ENCODE measurements at places on chromosomes 1 and 21.

- DNase-seq, result no peak
These were observed 9.2 kb upstream of the SERTAD4 start for GRCh38 chr1:210223226-210223904.

GRCh38 chr1:154627257-154628120 lies 19.5 kb upstream of the ADAR start:
- DNase-seq, result peak; percentile 82

GRCh38 chr1:14666373-14666772 lies 67.9 kb downstream of the KAZN start:
- no peak for DNase-seq

DNA sequence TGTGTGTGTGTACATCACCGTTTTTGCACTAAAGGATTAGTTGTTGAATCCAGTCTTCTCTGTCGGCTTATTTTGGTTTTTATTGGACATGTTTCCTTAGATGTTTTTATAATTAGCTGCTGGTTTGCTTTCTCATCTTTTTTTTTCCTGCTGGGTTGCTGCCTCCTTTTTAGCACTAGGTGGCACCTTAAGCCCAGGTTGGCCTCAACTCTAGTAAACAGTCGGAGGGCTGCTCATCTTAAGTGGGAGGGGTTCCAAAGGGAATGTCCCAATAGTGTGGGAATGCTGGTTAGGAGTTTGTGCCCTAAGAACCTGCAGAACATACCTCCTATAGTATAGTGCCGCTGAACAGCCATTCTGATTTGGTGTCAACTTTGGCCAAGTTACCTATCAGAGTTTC lies 570.1 kb upstream of the CXADR start:
- DNase-seq, result no peak

GRCh38 chr1:235954306-235955283 lies 87.9 kb upstream of the LYST start:
- peak; percentile 74 for DNase-seq
